ENCODE measurements at places on chromosomes 6 and 20. TPM values are rescaled to one million over a fixed set of nuclear protein-coding genes. Genes with fewer than 3 reads are reported as not detected.

GRCh38 chr6:64013011-64013410, 377.4 kb downstream of the PHF3 start:
- peak; percentile 23 for DNase-seq

GRCh38 chr6:166423781-166424180, 41.0 kb upstream of the MPC1 start:
- DNase-seq = no peak

Gene HLA-DPB1
- total RNA-seq = not detected

DNA sequence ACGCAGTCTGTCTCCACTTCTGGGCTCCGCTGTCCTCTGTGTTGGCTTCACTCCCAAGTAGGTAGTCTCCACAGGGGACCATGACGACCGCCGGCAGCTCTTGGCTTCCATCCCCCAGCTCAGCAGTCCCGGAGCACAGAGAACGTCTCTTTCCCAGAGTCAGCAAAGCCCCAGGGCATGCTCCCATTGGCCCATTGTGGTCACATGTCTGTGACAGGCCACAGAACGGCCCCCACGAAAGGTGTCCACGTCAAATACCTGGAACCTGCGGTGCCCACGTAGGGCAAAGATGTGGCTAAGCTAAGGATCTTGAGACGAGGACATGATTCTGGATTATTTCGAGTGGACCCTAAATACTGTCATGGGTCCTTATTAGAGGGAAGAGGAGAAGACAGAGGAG, 438.4 kb upstream of the SULF2 start:
- DNase-seq = no peak

Gene ADGB
- total RNA-seq = not detected

GRCh38 chr6:12229332-12229731, 60.8 kb upstream of the EDN1 start:
- DNase-seq = no peak

- peak; percentile 41 for DNase-seq
Observed at GRCh38 chr6:72348926-72349325, 272.9 kb upstream of the KCNQ5 start.

Gene GJA10
- not detected for total RNA-seq

DNA sequence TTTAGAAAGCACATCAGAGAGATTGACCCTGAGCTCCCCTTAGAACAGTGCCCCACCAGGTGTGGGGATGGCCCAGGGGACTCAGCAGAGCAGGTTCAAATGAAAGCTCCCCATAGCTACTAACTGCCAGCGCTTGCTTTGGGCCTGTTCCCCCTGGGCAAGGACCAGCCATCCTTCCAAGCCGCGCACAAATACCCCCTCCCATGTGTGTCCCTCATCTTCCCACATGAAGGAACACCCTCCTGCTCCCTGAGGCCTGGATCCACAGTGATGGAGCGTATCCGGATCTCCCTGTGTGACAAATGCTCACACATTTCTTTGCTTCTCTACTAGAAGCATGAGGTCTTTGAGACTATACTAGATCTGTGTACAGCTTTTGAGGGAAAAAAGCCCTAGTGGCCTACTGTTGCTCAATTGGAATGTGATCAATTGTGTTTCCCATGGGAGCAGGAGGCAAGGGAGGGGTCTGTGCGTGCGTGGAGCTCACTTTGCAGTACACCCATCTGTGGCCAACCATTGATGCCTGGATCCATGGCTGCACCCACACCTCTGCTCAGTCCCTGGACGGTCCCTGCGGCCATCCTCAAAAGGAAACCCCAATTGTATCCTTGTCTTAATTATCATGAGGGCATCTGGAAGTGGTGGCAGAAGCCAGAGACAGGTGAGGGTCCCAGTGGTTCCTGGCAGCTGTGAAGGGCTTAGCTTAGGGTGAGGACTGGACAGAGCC, 1.4 kb upstream of the RAET1G start:
- DNase-seq = no peak

DNA sequence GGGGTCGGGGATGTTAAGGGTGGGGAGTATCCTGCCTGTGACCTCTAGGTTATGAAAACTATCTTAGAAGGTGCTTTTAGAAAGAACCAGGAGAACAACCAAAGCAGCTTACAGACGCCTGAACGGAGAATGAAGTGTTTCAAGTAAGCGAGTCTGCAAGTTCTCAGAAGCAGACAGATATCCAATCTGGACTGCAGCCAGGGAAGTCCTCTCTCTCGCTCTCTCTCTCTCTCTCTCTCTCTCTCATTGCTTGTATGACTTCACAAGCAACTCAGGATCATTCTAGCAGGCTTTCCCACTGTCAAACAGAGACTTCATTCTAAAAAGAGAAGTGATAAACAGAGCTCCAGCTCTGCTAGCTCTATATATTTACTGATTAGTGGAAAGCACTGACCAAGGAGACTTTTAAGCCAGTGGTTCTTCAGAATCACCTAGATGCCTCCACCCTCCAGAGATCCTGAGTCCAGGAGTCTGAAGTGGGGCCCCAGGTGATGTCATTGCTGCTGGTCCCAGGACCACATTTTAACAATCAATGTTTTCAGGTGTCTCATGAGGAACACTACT, 6.0 kb downstream of the TCF21 start:
- DNase-seq = no peak

Gene CST9
- not detected for total RNA-seq

Gene PABPC1L
- 3.7 TPM for total RNA-seq

Gene PARD6B
- 43.3 TPM for total RNA-seq

DNA sequence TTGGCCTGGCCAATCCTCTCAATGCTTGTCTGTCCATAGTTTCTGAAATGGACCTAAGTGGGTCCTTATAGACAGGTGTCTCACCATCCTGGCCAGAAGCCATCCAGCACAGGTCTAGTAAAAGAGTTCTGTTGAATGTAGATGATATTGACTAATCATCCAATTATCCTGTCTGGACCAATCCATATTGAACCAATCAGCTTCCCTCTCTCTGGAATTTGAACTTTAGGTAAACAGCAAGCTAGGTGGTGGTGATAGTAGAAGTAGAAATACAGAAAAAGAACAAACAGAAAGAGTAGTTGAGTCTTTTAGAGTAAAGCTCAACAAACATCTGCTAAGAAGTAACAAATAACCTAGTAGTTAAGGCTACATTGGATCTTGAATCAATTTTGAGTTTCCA, 9.5 kb upstream of the PNRC1 start:
- DNase-seq = no peak

Gene SLC35D3
- not detected for total RNA-seq
